ENCODE measurements at places on chromosomes 11 and 22.
A peak's percentile ranks its signal among the peaks of the same experiment; 100 is the strongest.

DNA sequence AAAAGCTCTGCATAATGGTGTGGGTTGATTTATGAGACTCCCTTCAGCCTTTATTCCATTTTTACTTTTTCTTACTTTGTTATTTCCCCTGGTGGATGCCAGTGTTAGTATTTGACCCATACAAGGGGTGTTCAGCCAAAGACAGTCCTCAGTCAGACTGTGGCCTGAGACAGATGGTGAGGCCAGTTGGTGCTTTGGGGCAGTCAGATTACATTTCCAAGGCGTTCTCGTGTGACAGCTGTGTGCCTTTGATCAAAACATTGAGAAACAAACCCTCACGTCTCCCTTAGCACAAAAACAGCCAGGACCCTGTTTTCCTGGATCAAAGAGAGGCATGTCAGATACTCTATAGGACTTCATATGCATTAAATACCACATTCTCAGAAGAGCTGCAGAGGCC lies 31.3 kb upstream of the SLN start:
- DNase-seq = no peak

DNA sequence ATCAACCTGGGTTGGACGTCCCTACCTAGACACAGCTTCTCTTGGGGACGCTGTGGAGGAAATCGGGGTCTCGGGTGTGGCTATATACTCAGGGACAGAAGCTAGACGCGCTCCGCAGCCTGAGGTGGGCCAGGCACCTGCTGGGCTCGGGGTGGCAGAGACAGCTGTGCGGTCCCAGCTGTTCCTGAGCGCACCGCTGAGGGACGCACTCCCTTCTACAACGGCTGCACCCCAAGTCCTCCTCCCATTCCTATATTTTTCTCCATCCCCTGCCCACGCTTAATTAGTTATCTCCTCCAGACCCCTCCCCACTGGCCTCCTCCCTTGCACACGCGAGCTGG lies 188 bp upstream of the MTNR1B start:
- DNase-seq = no peak

- no peak for DNase-seq
These were observed 122.1 kb upstream of the ISX start for GRCh38 chr22:34943830-34944229.

- DNase-seq = no peak
These were observed 131.9 kb downstream of the WNT11 start for GRCh38 chr11:76074148-76075095.

DNA sequence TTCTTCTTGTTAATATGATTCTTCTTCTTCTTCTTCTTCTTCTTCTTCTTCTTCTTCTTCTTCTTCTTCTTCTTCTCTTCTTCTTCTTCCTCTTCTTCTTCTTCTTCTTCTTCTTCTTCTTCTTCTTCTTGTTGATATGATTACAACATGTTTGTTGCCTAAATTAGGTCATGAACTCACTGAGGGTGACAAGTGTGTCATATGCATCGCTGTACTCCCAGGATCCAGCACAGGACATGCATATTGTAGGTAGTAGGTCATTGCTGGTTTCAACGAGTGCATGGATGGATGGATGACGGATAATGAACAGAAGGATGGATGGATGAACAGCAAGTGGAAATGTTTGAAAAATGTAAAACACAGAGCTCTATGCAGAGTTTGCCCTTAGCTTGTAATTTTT lies 14.9 kb upstream of the PVALB start:
- DNase-seq = no peak

DNA sequence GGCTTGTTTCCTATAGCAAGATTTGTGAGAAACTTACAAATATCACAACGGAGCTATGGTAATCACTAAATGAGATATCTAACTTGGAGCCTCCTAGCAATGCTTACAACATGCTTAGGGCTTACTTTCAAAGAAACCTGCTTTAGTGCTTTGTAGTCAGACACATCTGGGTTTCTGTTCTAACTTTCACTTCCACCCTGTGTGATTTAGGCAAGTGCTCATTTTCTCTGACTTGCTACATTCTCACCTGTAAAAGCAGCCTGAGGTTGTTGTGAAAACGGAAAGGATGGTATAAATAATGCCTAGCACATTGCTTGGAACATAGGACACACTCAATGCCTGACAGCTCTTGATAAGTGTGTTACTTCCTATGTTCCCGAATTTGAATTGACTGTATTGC lies 45.6 kb downstream of the LRRC4C start:
- no peak for DNase-seq

GRCh38 chr11:122098261-122098980 lies 17.6 kb downstream of the BLID start:
- DNase-seq = peak; percentile 26

GRCh38 chr11:12247543-12248254 lies 129.7 kb upstream of the PARVA start:
- DNase-seq = no peak

- no peak for DNase-seq
These were observed 17.6 kb downstream of the CALCA start for GRCh38 chr11:14954581-14954980.

- DNase-seq = no peak
These were observed 18.5 kb downstream of the CD5 start for GRCh38 chr11:61120706-61121191.

DNA sequence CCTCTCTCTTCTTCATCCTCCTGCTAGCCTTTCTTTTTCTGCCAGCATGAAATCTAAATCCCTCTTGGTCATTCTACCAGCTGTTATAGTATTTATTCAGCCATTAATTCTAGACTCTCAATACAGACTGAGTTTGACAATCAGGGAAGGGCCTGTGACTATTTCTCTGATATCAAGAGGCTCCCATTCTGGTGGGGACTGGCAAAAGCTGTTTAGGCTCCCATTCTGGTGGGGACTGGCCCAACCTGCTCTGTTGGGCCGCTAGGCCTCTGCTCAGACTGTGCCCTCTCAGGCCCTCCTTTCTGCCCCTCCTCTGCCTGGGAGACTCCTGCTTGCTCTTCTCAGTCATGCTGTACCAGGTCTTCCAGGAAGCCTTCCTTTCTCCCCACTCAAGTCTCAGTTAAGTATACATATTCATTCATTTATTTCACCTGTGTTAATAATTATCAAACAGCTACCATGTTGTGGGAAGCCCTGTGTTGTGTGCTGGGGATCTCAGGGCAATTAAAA lies 323.7 kb upstream of the NARS2 start:
- no peak for DNase-seq

GRCh38 chr11:14101388-14101787 lies 138.9 kb downstream of the SPON1 start:
- no peak for DNase-seq

All from MCF 10A (cell line).